Activated T-cell treated with anti-CD3 and anti-CD28 coated beads, Interleukin-2, amount 50 U/mL, for 4 hours (primary cell): ENCODE measurements at places on chromosomes 6 and 20. TPM values are rescaled to one million over a fixed set of nuclear protein-coding genes. Genes with fewer than 3 reads are reported as not detected.

GRCh38 chr6:357791-358341 is 33.7 kb upstream of the IRF4 start:
- DNase-seq: no peak

- no peak for DNase-seq
These were observed 3.5 kb upstream of the TRAF3IP2 start for GRCh38 chr6:111609028-111609820.

GRCh38 chr6:115753446-115753845 is 307.2 kb downstream of the FRK start:
- no peak for DNase-seq

DNA sequence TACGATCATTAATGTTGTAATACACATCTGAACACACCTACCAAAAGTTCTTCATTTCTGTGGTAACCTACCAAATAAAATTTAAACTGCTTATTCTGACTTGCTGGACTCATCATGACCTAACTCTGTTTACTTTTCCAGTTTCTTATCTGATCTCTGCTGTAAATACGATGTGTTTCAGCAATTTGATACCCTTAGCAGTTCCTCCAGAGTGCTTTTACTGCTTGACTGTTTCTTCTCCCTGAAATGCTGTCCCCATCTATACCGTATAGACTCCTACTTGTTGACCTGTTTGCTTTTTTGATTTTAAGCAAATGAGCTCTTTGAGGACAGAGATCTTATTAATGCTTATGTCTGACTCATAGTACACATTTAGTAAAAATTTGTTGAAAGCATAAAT is 119.5 kb downstream of the SCAF8 start:
- DNase-seq: no peak

DNA sequence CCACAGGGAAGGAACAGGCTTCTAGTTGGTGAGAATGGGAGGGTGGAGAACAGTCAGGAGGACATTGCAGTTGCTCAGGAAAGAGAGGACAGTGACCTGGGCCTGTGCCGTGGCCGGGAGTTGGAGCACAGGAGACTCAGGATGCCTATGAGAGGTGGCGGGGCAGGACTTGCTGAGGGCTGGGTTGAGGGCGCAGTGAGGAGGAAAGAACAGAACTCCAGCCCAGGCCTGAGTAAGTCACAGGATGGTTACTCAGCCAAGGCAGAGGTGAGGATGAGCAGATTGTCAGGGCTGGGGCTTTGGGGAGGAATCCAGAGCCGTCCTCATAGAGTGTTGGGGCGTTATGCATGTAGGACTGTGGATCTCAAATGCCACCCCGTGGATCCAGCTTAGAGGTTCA is 21.2 kb downstream of the CST4 start:
- DNase-seq: no peak

- no peak for DNase-seq
These were observed 648.3 kb upstream of the ADGRB3 start for GRCh38 chr6:67986694-67987232.

ISM1 gene
- total RNA-seq: 3.5 TPM
